MV-4-11 (cell line): ENCODE measurements at places on chromosomes 7 and 10.

- DNase-seq = no peak
Observed at GRCh38 chr7:81221527-81222217, 302.8 kb upstream of the SEMA3C start.

GRCh38 chr10:103448746-103449145, 3.4 kb downstream of the CALHM2 start:
- no peak for DNase-seq

DNA sequence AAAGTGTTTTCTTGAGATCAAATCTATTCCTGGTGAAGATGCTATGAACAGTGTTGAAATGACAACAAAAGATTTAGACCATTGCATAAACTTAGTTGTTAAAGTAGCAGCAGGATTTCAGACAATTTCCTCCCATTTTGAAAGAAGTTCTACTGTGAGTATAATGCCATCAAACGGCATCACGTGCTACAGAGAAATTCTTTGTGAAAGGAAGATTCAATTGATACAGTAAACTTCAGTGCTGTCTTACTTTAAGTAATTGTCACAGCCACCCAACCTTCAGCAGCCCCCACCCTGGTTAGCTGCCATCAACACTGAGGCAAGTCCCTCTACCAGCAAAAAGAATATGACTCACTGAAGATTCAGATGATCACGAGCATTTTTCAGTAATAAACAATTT, 115.2 kb downstream of the TES start:
- no peak for DNase-seq

- peak; percentile 56 for DNase-seq
Observed at GRCh38 chr7:116955801-116956476, 2.6 kb downstream of the ST7 start.

DNA sequence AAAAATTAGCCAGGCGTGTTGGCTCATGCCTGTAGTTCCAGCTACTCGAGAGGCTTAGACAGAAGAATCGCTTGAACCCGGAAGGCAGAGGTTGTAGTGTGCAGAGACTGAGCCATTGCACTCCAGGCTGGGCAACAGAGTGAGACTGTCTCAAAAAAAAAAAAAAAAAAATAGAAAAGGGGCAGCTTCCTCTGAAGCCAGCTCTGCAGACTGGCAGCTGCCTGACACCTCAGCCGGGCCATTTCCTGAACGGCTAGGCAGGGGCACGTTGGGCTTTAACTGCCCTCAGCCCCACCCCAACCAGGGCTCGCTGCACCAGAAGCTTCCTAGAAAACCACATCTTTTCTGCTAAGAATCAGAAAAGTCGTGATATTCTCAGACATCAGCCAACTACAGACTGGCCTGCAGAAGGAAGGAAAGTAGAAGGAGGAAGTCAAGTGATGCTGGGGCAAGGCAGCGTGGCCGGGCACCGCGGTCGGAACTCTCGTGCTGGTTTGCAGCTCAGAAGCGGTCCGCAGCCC, 38.0 kb downstream of the PRKAG2 start:
- DNase-seq = peak; percentile 96

DNA sequence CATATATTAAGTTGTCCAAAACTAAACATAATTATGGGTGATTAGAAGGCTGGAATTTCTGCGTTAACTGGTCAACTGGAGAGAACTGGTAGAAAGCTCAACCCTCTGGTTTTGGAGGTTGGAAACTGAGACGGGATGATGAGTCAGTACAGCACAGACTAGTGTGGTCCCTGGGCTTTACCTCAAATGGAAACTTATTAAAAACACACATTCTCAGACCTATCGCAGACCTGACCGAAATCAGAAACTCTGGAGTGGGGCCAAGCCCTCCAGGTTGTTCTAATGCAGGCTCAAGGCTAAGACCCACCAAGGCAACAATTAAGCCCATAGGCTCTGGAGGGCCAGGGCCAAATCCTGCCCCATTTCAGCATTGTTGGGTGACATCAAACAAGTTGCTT, 136.9 kb downstream of the KCNMA1 start:
- DNase-seq = no peak

DNA sequence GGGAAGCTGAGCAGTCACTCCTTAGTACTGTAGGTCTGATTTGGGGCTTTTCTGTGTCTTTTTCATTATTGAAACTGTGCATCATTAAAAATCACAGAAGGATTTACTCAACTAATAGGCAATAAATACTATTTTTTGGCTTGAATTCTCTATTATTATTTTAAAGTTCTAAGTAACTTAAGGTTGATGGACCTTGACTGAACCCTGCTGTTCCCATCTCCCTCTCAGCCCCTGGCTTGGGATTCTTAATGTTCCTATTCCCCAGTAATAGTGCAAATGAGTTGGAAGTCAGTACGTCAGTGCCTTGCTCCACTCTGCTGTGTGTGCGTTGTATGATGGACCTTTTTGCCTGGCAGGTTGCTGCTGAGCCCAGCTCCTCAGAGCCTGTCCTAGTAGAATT, 166.3 kb downstream of the SND1 start:
- no peak for DNase-seq

DNA sequence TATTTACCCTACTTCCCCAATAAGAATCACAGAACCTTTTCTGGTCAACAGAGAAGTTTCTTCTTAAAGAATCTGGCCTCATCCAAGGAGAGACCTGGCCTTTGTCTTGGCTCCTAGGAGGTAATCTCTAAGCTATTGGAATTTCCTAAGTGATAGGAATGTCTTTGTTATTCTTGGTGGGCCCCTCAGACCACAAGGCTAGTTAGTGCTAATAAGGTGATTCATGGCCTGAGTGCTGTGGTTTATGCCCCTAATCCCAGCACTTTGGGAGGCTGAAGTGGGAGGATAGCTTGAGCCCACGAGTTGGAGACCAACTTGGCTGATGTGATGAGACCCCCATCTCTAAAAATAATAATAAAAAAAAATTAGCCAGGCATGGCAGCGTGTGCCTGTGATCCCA, 60.0 kb upstream of the CYP2C18 start:
- DNase-seq = no peak

DNA sequence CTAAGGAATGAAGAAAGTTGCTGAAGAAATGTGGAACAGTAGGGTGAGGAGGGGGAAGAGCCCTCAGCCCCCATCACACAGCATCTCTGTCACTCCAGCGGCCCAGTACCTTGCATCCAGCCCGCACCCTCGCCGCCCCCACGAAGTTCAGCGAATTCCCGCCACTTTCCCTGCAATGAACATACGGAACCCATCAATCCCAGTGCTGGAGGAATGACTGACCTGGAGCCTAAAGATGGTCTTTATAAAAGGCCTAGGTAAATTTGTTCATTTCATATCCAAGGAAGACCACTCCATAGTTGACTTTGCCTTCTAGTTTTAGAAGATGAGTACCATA, 779 bp upstream of the KIF5B start:
- no peak for DNase-seq

DNA sequence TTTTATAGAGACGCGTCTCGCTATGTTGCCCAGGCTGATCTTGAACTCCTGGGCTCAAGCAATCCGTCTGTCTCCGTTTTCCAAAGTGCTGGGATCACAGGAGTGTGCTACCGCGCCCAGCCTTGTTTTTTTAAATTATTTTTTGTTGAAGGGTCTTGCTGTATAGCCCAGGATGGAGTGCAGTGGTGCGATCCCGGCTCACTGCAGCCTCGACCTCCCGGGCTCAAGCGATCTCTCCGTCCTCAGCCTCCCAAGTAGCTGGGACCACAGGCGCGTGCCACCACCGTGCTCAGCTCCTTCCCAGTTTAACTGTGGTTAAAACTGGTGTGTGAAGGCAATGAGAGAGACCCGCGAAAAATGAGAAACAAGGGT, 11.0 kb upstream of the HNRNPF start:
- no peak for DNase-seq

- DNase-seq = no peak
Observed at GRCh38 chr10:129921065-129921670, 42.9 kb downstream of the EBF3 start.

- DNase-seq = no peak
Observed at GRCh38 chr7:102849538-102849937, 63.3 kb upstream of the LRRC17 start.

DNA sequence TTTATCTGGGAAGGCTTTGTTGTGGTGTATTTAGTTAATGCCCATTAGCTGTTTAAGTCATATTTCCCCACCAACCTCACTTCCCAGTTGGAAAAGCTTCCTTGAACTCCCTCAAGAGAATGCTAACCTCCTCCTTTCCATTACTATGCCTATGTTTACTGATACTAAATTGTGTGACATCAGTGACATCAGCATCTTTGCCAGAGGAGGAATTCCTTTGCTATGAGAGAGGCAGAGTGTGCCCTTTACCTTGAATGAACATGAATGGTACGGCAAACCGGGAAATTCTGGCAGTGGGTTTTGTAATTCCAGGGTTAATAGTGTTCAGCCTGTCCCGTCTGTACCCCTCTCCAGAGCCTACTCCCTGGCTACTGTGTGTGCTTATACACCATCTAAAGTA, 22.1 kb upstream of the GLCCI1 start:
- DNase-seq = no peak

- no peak for DNase-seq
Observed at GRCh38 chr10:47297866-47298540, 2.0 kb upstream of the GDF10 start.

- peak; percentile 30 for DNase-seq
Observed at GRCh38 chr10:63267414-63268148, 134.5 kb downstream of the NRBF2 start.

DNA sequence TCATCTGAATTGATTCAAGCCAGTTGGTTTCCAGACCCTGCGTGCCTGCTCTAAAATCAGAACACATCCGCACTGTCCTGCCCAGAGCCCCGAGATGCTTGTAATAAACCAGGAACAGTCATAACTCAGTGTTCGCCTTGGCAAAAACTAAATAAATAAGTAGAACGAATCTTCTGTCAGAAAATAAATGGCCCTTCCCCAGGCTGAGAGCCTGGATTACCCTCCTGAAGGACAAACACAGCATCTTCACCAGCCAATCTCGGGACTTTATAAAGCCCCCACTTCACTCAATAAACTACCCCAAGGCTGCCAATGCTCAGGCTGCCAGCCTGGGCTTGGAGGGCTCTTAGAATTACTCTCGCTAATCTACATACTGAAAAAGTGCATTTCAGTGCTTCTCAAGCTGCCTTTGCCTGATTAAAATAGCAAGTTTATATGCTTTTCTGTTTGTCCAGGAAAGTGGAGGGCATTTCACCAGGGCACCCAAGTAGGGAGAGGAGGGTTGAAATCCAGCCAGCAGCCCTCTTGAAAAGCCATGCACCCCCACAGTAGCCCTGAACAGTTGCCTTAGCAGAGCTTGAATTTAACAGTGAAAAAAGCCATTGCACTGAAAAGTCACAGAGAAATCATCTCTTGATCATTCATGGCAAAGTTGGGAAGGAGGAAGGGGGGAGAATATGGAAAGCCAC, 136.6 kb downstream of the CALN1 start:
- DNase-seq = no peak

- DNase-seq = no peak
Observed at GRCh38 chr10:52226197-52226847, 87.8 kb upstream of the DKK1 start.

- DNase-seq = peak; percentile 86
Observed at GRCh38 chr10:13631594-13631993, 44.8 kb downstream of the PRPF18 start.

- DNase-seq = no peak
Observed at GRCh38 chr10:47402641-47403301, 18.7 kb upstream of the ZNF488 start.

DNA sequence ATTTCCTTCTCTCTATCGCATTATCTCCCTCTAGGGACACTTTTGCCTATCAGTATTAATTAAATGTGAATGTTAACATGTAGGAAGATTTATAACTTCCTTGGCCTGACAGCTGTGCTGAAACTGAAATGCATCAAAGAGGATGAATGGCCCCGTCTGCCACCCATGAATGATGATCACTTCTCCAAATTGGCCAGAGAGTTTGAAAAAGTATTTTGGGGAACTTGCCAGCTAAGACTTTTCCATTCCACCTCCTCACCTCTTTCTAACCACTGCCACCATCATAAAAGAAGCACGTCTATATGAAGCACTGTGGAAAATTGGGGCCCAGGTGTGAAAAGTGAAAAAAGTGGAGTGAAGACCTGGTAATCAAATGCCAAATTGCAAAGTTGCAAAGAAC, 25.4 kb upstream of the ST8SIA6 start:
- peak; percentile 92 for DNase-seq

DNA sequence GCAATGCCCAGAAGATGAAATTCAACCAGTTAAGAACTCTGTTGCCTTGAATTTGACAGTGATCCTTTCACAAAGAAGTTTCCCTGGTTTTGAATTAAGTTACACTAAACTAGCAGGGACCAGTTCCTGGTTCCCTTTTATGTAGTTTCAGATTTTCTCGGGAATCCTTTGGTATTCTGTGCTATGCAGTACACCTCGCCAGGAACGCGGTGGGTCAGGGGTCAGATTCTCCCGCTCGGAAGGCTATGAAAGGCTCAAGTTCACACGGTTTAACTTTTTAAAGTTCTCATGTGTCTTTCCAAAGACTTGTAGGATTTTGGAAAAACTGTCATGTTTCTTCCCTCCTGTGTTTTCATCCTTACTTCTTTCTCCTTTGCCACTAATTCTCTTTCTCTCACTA, 104.7 kb upstream of the PRR15 start:
- DNase-seq = no peak

GRCh38 chr7:33262476-33262875, 133.1 kb downstream of the BBS9 start:
- DNase-seq = no peak

DNA sequence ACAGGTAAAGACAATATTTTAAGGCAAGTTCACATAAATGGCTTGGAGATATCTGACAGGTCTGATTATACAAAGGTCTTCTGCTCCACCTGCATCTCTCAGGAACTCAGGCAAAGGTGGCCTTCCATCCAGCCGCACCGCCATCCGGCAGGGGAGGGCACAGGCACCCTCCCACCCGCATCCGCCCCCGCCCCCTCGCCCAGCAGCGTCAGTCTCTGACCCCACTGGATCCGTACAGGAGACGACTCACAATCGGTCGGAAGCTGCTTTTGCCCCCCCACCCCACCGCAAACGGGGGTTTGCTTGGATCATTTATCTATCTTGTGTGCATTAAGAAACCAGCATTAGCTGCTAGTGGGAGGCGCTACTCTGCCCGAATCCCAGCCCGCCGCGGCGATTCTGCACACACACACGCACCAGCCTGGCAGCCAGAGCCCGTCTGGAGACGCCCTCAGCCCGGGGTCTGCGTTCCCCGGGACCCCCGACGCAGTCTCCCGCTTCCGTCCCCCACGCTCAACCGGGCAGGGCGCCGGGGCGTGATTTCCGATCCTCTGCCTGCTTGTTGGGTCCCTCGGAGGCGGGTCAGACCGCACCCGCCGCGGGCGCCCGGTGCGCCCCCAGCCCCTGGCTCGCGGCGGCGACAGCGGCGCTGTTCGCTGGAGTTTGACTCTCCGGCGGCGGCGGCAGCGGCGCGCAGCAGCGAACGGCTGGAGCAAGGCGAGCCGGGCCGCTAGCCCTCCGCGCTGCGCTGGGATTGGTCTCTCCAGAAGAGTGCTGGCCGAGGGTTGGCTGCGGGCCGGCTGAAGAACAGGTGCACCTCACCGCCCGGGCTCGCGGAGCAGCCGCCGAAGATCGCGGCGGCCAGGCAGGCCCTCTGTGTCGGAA, 820 bp upstream of the NRG3 start:
- no peak for DNase-seq

DNA sequence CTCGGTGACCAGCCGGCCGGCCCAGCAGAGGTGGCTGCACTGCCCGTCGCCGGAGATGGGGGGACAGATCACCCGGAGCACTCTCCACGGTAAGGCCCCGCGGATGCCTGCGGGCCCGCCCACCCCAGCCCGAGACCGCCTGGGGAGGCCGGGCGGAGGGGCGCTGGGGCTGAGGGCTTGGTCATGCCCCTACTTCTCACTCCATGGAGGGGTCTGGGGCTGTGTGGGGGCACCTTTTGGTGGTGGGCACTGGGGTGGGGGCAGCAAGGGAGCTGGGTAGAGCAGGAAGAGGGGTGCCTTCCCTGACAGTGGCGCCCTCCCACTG, 61.8 kb downstream of the NEURL1 start:
- no peak for DNase-seq
